Muscle of leg (tissue), 16 donors: ENCODE measurements at places on chromosomes 1 and 21.

DNA sequence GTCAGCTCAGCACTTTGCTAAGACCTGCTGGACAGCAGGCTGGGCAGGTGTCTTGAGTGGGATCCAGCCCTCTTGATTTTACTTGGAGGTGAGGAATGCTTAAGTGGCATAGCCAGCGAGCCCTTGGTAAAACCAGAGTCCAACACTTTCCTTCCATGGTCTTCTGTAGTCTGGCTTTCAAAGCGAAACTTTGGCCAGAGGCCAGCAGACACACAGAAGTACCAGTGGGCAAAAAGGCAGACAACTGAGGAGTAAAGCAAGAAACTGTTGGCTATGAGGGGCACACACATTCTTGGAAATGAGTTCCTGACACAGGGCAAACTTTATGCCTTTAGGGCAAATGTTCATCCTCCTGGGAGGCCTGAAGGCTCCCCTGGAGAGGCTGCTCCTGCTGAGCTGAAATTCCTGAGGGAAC, 281.0 kb upstream of the POU3F1 start:
- peak; percentile 19 for DNase-seq

DNA sequence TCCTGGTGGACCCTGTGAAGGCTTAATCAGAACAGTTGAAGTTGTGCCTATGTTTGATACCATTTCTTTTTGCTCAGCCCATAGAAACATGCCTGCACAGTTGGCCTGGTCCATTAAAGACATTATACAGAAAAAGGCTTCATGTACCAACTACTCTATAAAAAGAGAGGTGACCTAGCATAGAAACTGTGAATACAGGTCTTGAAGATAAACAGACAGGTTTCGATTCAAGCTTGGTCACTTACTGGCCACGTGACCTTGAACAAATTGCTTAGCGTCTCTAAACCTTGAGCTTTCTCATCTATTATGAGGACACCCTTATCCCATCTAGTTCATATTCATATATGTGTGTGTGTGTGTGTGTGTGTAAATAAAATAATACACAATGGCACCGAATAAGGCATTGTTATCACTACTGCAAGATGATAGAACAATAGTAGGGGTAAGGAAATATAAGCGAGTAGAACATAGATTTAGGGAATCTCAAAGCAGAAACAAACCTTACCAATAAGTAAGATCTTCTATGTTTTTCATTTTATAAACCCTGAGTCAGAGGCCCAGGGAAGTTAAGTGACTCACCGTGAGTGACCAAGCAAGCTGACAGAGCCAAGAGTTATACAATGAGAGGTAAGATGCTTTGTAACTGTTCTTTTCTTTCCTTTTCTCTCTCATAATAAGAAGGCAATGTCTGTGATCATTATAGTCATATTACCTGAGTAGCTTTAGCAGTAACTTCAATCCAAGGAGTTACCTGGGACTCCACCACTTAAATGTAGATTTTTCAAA, 476.8 kb upstream of the DEPDC1 start:
- DNase-seq: no peak

- DNase-seq: peak; percentile 32
Observed at GRCh38 chr1:47624531-47624930, 186.7 kb downstream of the FOXD2 start.

- DNase-seq: peak; percentile 27
Observed at GRCh38 chr1:14606632-14607031, 8.1 kb downstream of the KAZN start.

DNA sequence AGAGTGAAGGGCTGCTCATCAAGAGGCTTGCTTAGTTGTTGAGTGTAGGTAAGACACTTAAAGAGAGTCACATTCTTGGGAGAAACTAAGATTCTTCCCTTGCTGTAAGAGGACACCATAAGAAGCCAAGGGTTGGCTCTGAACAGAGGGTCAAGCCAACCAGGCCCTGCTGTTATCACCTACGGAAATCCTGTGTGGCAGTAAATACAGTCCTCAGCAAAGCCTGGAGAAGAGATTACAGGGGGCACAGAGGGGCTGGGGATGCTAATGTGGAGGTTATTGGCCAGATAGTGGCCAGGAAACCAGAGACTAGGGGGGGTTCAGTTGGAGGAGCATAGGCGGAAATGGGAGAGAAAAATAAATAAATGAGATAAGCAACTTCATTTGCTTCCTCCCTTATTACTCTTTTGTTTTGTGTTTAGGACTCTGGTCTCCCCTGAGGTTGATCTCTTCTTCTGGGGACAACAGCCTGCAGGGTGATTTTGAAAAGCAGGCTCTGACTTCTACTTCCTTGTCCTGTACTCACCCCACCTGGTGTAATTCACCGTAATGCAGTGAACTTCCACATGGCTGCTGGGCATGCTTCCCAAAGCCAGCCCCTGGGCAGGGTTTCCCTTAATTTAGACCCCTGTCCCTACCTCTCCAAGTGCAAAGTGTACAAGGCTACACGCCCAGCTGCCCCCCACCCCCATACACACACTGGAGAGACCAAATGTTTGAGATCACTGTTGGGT, 40.9 kb downstream of the MTARC1 start:
- no peak for DNase-seq

GRCh38 chr1:31814631-31815306, 1.1 kb downstream of the SPOCD1 start:
- no peak for DNase-seq

DNA sequence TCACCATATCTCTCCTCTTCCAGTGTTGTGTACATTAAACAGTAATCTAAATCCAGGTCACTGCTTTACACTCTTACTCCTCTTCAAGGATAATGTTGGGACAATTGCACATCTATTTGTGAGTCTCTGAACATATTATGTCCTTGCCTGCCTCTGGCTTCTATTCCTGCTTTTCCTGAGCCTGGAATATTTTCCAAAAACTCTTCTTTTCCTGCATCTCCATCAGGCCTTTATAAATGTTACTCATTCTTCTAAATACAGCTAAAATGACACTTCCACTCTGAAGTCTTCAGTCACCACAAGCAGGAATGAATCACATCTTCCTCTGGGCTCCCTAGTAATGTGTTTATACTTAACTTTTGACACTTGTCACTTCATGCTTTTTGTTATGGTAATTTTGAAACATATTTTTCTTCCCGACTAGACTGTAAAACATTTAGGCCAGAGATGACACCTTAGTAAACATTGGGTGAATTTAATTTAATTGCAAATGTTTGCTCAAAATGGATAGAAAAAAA, 396.0 kb downstream of the LRRIQ3 start:
- DNase-seq: no peak

DNA sequence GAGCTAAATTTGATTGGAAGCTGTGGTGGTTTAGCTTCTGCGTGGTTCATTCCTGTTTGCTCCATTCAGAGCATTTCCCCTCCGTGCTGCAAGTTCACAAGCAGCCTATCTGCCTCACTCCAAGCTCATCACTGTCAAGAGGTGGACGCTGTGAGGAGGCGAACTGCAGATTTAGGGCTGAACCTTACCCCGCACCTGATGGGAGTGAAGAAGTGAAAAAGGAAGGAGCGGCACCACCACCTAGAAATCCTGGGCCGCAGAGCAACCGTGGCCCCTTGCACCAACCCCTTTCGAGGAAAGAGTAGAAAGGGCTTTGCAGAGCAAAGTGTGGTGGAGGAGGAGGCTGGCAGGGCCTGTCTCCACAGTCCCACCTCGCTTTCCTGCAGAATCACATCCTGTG, 117.4 kb downstream of the IER5 start:
- no peak for DNase-seq

DNA sequence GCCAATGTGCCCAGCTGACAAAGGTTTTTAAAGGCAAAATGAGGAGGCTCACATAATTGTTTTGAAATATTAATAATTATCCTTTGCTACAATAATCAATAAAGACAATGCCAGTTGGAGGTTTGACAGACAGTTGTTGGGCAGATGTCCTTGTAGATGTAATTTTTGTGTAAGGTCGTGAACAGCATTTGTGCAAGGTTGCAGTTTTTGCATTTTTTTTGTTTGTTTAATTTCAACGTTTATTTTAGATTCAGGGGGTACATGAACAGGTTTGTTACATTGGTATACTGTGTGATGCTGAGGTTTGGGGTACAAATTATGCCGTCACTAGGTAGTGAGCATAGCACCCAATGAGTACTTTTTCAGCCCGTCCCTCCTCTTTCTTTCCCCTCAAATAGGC, 9.3 kb downstream of the MPZ start:
- DNase-seq: no peak

DNA sequence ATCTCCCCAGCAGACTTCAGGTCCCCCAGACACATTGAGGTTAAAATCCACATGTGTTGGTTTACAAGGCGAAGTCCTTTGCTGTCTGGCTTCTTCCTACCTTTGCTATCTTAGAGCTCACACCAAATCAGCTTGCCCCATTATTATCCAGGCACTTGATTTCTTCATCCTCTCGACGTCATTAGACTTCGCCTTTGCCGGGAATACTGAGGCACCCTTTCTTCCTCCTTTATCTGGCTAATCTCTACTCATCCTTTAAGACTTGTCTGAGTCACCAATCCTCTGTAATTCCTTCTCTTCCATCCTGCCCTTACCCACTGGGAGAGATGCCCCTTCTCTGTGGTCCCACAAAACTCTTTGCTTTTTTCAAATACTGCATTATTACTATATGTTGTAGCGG, 9.2 kb upstream of the XCL2 start:
- no peak for DNase-seq
